Activated CD4-positive, alpha-beta T cell treated with anti-CD3 and anti-CD28 coated beads, Interleukin-2, amount 10 ng/mL, durations not matched to agents 24 days and 14 days (primary cell): ENCODE measurements at places on chromosomes 5 and 9. TPM values are rescaled to one million over a fixed set of nuclear protein-coding genes. Genes with fewer than 3 reads are reported as not detected.

DNA sequence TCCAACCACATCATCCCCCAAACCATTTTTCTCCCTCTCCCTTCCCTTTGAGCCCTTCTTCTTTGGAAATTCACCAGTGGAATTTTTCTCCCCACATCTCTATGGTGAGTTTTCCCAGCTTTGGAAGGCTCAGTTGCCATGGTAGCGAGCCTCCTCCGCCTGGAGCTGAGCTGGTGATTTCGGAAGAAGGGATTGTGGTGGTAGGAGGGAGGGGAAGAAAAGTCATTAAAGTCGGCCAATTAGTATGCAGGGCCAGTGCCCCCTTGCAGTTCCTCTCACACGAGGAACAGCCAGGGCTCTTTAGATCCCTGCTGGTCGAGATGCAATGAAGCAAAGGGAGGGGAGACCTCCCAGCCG, 322.0 kb downstream of the NTRK2 start:
- H3K27ac ChIP-seq = no peak overlapping the region
- H3K36me3 ChIP-seq = no peaks in the 10 kb centered on the region
- no peaks in the 10 kb centered on the region for H3K4me1 ChIP-seq
- no peak overlapping the region for H3K4me3 ChIP-seq

The PLPP1 gene
- 29.7 and 33.9 TPM in 2 replicates for total RNA-seq

The IFNE gene
- not detected in 2 replicates for total RNA-seq

- no peak overlapping the region for H3K27ac ChIP-seq
- peaks cover 31% of the 10 kb centered on the region for H3K36me3 ChIP-seq
- no peaks in the 10 kb centered on the region for H3K27me3 ChIP-seq
- H3K4me3 ChIP-seq = no peak overlapping the region
- peaks cover 15% of the 10 kb centered on the region for H3K4me1 ChIP-seq
Measured at GRCh38 chr9:79641070-79641469, 69.3 kb downstream of the TLE4 start.

DNA sequence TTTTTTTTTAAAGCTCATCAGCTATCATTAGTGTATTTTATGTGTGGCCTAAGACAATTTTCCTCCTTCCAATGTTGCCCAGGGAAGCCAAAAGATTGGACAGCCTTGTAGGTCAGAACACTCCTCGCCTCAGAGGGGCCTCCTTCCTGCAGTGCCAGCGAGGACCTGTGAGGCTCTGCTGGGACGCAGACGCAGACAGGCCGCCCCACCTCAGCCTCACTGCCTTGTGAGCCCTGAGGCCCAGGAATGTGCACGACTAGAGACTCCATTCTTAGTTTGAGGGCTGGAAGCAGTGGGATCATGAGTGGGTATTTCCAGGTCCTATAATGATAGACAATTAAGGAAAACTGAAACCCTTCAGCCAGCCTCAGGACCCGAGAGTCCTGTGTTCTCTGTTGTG, 85.4 kb downstream of the PJA2 start:
- no peak overlapping the region for H3K4me3 ChIP-seq
- no peak for DNase-seq
- no peaks in the 10 kb centered on the region for H3K27me3 ChIP-seq
- H3K36me3 ChIP-seq = no peaks in the 10 kb centered on the region
- H3K4me1 ChIP-seq = no peaks in the 10 kb centered on the region

GRCh38 chr9:22088717-22089061, 79.6 kb upstream of the CDKN2B start:
- H3K4me3 ChIP-seq = no peak overlapping the region
- no peak for DNase-seq
- no peak overlapping the region for H3K27ac ChIP-seq

GRCh38 chr9:111728617-111729366, 65.9 kb downstream of the SHOC1 start:
- H3K4me1 ChIP-seq = no peaks in the 10 kb centered on the region
- H3K27ac ChIP-seq = no peak overlapping the region
- H3K4me3 ChIP-seq = no peak overlapping the region
- H3K27me3 ChIP-seq = no peaks in the 10 kb centered on the region
- peaks cover 21% of the 10 kb centered on the region for H3K36me3 ChIP-seq

The TSLP gene
- 0.09 and 0.42 TPM in 2 replicates for total RNA-seq

The STC2 gene
- 32.8 and 41.0 TPM in 2 replicates for total RNA-seq

DNA sequence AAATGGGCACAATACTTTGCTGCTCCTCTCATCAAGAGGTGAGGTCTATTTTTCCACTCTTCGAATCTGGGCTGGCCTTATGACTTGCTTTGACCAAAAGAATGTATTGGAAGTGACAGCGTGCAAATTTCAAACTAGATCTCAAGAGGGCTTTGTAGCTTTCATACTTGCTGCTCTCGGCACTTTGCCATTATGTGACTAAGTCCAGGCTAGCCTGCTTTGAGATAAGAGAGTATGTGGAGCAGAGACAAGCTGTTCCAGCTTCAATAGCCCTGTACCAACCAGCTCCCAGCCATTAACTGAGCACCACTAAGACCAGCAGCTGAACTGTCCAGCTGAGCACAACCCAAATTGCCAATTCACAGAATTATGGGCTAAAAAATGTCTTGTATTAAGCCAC, 124.6 kb downstream of the ACER2 start:
- no peaks in the 10 kb centered on the region for H3K36me3 ChIP-seq
- DNase-seq = no peak
- no peaks in the 10 kb centered on the region for H3K4me1 ChIP-seq
- peaks cover 5% of the 10 kb centered on the region for H3K27me3 ChIP-seq

The LCP2 gene
- total RNA-seq = 278 and 283 TPM in 2 replicates

GRCh38 chr5:1343931-1344901, 683 bp downstream of the CLPTM1L start:
- peaks cover 22% of the 10 kb centered on the region for H3K4me1 ChIP-seq
- H3K4me3 ChIP-seq = peak overlapping the region; percentile 92
- peaks cover 28% of the 10 kb centered on the region for H3K36me3 ChIP-seq

DNA sequence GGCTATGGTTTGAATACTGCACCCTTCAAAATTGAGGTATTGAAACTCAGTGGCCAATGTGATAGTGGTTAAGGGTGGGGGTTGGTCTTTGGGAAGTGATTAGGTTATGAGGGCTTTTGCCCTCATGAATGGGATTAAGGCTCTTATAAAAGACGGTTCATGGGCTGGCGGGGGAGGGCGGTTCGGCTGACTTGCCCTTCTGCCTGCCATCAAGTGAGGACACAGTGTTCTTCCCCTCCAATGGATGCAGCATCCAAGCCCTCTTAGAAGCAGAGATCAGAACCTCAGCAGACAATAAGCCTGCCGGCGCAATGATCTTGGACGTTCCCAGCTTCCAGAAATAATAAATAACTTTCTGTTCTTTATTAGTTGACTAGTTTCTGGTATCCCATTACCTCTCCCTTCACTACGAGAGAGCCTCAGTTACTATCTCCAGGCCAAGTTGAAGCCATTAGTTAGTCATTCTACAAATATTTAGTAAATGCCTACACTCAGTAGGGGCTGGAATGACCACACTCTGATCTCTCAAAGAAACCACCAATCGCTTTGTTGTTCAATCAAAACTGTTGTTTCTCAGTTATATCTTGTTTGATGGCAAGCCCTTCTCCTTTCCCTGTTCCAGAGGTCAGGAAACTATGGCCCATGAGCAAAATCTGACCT, 219.3 kb downstream of the TSSK1B start:
- no peak overlapping the region for H3K27ac ChIP-seq
- H3K4me1 ChIP-seq = no peaks in the 10 kb centered on the region
- DNase-seq = no peak
- H3K36me3 ChIP-seq = no peaks in the 10 kb centered on the region
- peaks cover 5% of the 10 kb centered on the region for H3K27me3 ChIP-seq

DNA sequence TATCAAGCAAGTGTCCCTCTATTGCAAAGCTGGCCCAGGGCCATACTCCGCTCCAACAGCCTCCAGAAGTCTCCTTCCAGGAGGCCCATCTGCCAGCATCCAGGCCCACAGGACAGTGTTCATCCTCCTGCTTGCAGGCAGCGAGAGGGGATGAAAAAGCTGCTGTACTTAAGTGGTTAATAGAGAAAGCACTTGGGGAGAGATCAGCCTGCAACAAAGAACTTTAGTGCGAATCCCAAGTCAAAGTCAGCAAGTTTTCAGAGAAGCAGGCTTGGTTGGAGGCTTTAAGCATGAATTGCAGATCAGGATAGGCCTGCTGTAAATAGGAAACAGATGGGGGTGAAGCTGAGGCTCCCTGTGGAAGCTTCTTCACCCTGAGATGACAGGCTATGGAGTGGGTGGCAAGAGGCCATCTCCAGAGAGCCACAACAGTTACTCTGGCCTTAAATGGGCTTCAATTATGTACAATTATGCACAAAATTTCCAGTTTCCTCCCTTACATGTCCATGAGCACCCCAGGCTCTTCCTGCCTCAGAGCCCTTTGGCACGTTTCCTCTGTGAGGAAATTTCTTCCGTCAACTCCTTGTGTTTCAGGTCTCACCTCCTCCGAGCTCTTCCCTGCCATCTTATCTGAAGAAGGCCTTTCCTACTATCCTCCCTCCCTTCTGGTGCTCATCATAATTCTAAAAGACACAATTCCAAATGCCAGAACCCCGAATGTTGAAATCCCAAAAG, 98.0 kb upstream of the NR3C1 start:
- no peaks in the 10 kb centered on the region for H3K36me3 ChIP-seq
- DNase-seq = no peak
- no peaks in the 10 kb centered on the region for H3K27me3 ChIP-seq
- H3K27ac ChIP-seq = no peak overlapping the region
- H3K4me1 ChIP-seq = no peaks in the 10 kb centered on the region

DNA sequence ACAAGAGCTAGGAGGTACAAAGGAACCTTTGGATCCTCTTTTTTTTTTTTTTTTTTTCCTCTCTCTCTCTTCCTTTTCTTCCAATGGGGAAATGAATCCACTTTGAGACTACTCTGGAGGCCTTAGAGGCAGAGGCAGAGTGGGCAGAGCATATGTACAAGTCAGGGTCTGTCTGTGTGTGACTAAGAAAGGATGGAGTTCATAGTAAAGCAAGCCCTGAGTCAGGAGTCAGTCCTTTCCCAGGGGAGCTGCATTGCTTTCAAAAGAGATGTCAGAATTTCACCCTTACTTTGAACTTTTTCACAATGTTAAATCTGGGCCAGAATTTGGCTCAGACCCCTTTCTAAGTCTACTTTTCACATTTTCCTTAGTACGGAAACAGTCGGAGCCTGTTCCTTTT, 792.4 kb upstream of the C9orf72 start:
- DNase-seq = no peak
- H3K27ac ChIP-seq = no peak overlapping the region
- no peak overlapping the region for H3K4me3 ChIP-seq
- no peaks in the 10 kb centered on the region for H3K4me1 ChIP-seq
- no peaks in the 10 kb centered on the region for H3K36me3 ChIP-seq
- no peaks in the 10 kb centered on the region for H3K27me3 ChIP-seq

DNA sequence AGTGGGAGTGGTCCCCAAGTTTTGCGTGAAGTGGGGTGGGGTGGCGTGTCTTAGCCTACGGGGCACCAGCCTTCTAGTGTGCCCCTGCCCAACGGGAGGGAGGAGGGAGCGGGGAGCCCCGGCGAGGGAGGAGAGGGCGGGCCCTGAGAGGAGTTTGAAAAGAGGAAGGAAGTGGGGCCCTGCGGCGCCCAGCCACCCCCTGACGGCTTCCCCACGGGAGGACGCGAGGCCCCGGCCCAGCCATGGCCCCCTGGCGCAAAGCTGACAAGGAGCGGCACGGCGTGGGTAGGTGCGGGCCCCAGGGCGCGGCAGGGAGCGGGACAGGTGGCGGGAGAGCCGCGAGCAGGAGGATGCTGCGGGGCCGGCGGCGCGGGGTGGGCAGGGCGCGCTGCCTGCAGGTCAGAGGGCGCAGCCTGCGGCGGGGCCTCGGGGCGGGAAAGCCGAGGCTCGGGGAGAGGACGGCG, at the start of gene DOCK2:
Gene DOCK2 (plus strand): TSS at position 191 of the 464 bp plus-strand sequence. CDS start 52 bp downstream, at position 243.
- H3K36me3 ChIP-seq = peaks cover 40% of the 10 kb centered on the region
- peaks cover 41% of the 10 kb centered on the region for H3K4me1 ChIP-seq
- peaks cover 9% of the 10 kb centered on the region for H3K27me3 ChIP-seq
- peak within 1 kb of the TSS; percentile 91 for H3K4me3 ChIP-seq

DNA sequence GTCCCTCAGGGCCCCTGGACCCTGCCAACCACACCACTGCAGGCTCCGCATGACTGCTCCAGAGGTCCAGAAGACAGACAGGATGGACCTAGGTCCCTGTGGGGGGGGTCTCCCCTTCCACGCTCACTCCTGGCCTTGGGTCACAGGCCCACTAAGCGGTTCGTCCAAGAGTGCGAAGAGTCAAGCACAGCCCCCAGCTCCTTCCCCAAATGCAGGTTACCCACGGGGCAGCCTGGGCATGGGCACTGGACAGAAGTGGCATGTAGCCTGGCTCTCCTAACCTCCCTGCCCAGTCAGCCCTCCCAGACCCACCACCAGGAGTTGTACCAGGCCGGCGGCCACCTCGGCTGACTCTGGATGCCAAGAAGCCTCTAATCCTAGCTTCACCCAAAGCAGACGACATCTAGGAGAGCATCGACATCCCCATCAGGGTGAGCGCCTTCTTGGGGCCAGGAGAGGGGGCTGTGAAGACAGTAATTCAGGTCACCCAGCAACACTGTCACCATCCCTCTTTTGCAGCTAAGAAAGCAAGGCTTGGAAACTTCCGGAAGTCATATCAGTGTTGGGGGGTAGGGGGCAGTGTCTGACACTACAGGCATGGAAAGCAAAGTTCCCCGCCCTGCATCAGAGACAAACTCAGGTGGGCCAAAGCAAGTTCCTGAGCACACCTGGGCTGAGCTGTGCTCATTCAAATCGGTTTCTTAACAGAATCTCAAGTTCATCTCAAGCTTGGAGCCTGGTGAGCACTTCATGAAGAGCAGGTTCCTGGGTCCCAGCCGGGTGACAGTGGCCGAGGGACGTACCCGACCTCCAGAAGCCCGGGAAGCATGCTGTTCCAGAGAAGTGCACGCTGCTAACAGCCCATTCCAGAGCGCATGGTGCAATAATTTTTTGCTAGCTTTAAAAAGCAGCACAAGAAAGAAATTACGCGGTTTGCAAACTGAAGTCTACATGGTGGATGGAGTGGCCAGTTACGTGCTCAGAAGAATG, 68.7 kb downstream of the SEMA4D start:
- peak; percentile 84 for DNase-seq
- H3K4me1 ChIP-seq = peaks cover 72% of the 10 kb centered on the region
- H3K4me3 ChIP-seq = peak overlapping the region; percentile 26
- peaks cover 43% of the 10 kb centered on the region for H3K36me3 ChIP-seq

The ANKRD33B gene
- 21.0 and 21.7 TPM in 2 replicates for total RNA-seq

GRCh38 chr5:142959683-142960657, 189.8 kb downstream of the ARHGAP26 start:
- peaks cover 10% of the 10 kb centered on the region for H3K4me1 ChIP-seq
- no peak overlapping the region for H3K27ac ChIP-seq
- no peaks in the 10 kb centered on the region for H3K36me3 ChIP-seq
- no peak overlapping the region for H3K4me3 ChIP-seq
- no peak for DNase-seq

DNA sequence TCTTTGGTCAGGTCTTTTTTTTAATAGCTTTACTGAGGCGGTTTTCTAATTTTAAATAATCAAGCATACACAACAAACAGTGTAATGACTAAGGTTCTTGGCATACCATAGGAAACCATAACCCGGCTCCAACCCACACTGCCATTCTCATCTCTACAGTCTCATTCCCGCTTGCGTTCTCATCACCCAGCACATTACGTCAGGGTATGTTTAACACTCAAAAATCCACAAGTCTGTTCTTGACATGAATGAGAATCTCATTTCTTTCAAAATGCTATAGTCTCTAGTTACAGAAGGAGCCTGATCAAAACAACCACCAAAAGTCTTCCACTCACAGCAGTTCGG, 505 bp downstream of the C5orf34 start:
- H3K27ac ChIP-seq = peak overlapping the region; percentile 96
- H3K4me1 ChIP-seq = peaks cover 23% of the 10 kb centered on the region
- peak overlapping the region; percentile 95 for H3K4me3 ChIP-seq
- H3K27me3 ChIP-seq = no peaks in the 10 kb centered on the region
